ENCODE measurements at places on chromosomes 6 and 20.
A peak's percentile ranks its signal among the peaks of the same experiment; 100 is the strongest.

DNA sequence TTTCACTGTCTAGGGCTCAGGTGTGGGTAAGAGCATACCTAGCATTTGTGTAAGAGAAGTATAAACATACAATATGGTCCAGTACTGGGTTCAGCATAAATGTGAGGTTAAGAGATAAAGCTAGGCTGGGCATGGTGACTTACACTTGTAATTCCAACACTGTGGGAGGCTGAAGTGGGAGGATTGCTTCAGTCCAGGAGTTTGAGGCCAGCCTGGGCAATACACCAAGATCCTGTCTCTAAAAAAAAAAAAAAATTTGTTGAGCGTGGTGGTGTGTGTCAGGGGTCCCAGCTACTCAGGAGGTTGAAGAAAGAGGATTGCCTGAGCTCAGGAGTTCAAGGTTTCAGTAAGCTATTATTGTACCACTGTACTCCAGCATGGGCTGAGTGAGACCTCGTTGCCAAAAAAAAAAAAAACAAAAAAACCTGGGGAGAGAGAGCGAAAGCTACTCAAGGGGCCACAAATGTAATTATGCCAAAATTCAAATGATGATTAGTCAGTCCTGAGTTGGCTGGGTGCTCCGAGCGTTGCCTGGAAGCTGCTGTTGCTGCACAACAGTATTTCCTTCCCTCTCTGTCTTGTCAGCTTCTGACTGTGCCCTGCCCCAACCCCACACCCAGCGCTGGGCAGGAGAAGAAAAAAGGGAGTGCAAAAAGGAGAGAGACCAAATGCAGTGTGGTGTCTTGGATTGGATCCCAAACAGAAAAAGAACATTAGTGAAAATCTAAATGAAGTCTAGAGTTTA is 24.0 kb downstream of the CMTR1 start:
- no peak for DNase-seq
- H3K4me1 ChIP-seq: no peaks in the 10 kb centered on the region
- no peak overlapping the region for H3K27ac ChIP-seq
- peaks cover 6% of the 10 kb centered on the region for H3K36me3 ChIP-seq
- no peaks in the 10 kb centered on the region for H3K27me3 ChIP-seq

GRCh38 chr6:35490821-35491557 is 5.9 kb downstream of the TEAD3 start:
- H3K4me1 ChIP-seq: peaks cover 42% of the 10 kb centered on the region
- no peak for DNase-seq
- H3K27ac ChIP-seq: no peak overlapping the region
- no peaks in the 10 kb centered on the region for H3K36me3 ChIP-seq

- H3K4me3 ChIP-seq: no peak overlapping the region
- H3K4me1 ChIP-seq: 0 out of 2 replicates have a peak, but pooled peaks cover 2% of the 10 kb centered on the region
- H3K27me3 ChIP-seq: no peaks in the 10 kb centered on the region
Observed at GRCh38 chr6:136763255-136763654, 29.0 kb downstream of the MAP3K5 start.

- no peaks in the 10 kb centered on the region for H3K36me3 ChIP-seq
- peak overlapping the region; percentile 21 for H3K4me3 ChIP-seq
- peaks cover 9% of the 10 kb centered on the region for H3K4me1 ChIP-seq
- no peak overlapping the region for H3K27ac ChIP-seq
Observed at GRCh38 chr6:33592595-33593413, 12.7 kb upstream of the BAK1 start.

DNA sequence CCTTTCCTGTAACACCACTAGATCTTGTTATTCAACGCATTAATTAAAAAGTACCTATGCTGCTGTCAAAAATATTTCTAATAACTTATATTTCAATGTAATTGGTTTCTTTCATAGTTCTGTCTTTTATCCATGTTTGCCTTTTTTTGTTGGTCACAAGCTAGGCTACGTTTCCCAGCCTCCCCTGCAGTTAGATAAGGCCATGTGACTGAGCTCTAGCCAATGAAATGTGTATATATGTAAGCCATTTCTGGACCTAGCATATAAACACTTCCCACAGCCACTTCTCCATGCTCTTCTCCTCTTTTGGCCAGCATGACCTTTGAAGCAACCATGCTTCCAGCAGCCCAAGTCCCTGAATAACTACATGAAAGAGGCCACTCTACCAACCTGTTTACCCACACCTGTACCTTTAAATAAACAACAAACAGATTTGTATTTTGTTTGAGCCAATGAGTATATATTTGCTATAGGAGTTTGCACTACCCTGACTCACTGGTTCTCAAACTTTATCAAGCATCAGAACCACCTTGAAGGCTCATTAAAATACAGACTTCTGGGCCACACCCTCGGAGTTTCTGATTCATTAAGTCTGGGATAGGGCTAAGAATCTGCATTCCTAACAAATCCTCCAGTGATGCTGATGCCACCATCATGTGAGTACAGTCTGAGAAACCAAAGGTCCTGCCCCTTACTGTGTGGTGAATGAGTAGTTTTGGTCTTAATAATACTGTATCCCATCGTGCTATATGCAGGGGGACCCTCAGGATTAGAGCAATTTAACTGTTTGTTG is 45.6 kb upstream of the BEND6 start:
- no peaks in the 10 kb centered on the region for H3K27me3 ChIP-seq
- H3K4me3 ChIP-seq: no peak overlapping the region
- no peak for DNase-seq

DNA sequence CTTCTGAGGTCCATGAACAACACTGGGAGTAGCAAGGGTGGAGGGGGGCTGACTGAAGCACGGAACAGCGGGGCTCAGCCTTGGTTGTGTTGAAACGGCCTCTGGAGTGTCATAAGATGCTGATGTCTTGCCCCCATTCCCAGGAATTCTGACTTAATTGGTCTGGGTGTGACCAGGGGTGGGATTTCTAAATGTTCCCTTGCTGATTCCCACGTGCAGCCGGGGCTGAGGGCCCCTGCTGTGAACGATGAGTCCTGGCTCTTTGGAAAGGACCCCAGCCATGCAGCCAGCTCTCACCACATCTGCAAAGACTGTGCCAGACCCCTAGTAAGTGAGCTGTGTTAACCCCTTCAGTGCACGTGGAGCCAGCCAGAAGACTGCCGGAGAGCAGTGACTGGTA is 28.6 kb upstream of the FAM50B start:
- H3K27ac ChIP-seq: no peak overlapping the region
- H3K27me3 ChIP-seq: no peaks in the 10 kb centered on the region
- no peaks in the 10 kb centered on the region for H3K36me3 ChIP-seq
- H3K4me3 ChIP-seq: no peak overlapping the region
- H3K4me1 ChIP-seq: peaks cover 2% of the 10 kb centered on the region
- DNase-seq: no peak

DNA sequence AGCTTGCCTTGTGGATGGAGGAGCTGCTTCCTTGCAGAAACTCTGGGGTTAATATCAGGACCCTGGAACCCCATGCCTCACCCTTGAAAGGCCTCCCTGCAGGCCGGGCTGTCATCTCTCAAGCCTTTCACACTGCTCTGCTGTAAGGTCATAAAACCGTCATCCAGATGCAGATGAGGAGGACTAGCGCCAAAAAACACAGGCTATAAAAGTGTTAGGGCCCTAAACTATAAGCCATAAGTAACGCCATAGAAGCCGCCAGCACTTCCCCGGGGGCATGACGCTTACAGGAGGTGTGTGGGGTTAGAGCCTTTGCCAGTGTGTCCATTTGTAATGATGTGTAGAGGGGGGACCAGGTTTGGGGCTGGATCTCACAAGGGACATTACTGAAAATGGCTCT is 47.6 kb downstream of the CDH4 start:
- H3K4me3 ChIP-seq: no peak overlapping the region
- DNase-seq: no peak
- H3K27me3 ChIP-seq: no peaks in the 10 kb centered on the region
- H3K4me1 ChIP-seq: peaks cover 1% of the 10 kb centered on the region
- H3K27ac ChIP-seq: no peak overlapping the region
